Activated naive CD4-positive, alpha-beta T cell treated with anti-CD3 and anti-CD28 coated beads for 36 hours (primary cell): ENCODE measurements at places on chromosomes 2 and 18. TPM values are rescaled to one million over a fixed set of nuclear protein-coding genes. Genes with fewer than 3 reads are reported as not detected.
A peak's percentile ranks its signal among the peaks of the same experiment; 100 is the strongest.

ZNF892 gene
- 2.7 TPM for total RNA-seq

TUBB8B gene
- not detected for total RNA-seq

PKP4 gene
- total RNA-seq = 52.9 TPM

IMPA2 gene
- total RNA-seq = 28.9 TPM

RBM44 gene
- total RNA-seq = 0.84 TPM

TMEFF2 gene
- not detected for total RNA-seq

HOXD12 gene
- not detected for total RNA-seq

NT5C1B gene
- not detected for total RNA-seq

C2orf66 gene
- total RNA-seq = not detected

EML6 gene
- total RNA-seq = 0.38 TPM

SKOR2 gene
- not detected for total RNA-seq

LHCGR gene
- total RNA-seq = not detected

ARID5A gene
- total RNA-seq = 349 TPM

GGCX gene
- total RNA-seq = 18.8 TPM

FSIP2 gene
- 0.14 TPM for total RNA-seq

TANK gene
- 50.4 TPM for total RNA-seq

GRCh38 chr2:235734168-235734567 lies 240.3 kb downstream of the AGAP1 start:
- no peak for DNase-seq

DNA sequence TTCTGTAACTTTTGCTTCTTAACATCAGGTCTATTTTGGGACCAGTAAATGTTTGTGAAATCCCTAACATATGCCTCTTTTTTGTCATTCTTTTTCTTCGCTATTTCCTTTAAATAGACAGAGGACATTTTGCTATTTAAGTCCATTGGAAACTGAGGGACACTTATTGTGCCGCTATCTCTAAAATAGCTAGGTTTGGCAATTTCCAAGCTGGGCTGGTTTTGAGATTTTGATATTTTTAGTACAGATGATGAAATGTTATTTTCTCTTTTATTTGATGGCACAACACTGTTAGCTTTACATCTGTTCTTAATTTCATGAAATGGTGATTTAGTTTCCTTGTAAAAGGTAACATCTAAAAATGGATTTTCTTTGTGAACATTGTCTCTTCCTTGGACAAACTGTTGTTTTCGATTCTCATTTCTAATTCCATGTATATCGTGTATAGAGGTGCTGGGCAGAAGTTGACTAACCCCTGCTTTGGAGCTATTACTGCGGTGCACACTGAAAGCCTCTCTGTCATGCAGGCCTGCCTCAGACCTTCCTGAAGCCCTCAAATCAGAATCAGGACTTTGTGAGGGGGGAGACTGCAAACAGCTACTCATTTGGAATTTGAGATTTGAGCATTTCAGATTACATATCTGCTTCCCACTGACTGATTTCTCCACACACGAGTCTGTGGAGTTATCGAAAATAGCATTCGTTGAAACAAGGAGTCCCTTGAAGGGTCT lies 594 bp downstream of the RAD51AP2 start:
- DNase-seq = no peak

- no peak for DNase-seq
Observed at GRCh38 chr2:34251578-34251977, 652.5 kb upstream of the FAM98A start.

- peak; percentile 50 for DNase-seq
Observed at GRCh38 chr2:160332318-160332717, 132.2 kb upstream of the ITGB6 start.

DNA sequence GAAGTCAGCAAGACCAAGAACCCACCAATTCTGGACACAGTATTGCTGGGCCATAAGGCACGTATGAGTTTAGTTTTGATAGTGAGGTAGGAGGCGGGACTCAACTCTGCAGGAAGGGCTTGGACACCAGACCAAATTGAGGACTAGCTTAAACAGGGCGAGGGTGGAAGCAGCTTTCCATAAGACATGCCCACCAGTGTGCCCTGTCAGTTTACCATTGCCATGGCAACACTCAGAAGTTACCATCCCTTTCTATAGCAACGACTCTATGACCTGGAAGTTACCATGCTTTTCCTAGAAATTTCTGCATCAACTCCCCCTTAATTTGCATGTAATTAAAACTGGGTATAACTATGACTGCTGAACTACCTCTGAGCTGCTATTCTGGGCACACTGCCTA lies 2.8 kb downstream of the M1AP start:
- DNase-seq = no peak

DNA sequence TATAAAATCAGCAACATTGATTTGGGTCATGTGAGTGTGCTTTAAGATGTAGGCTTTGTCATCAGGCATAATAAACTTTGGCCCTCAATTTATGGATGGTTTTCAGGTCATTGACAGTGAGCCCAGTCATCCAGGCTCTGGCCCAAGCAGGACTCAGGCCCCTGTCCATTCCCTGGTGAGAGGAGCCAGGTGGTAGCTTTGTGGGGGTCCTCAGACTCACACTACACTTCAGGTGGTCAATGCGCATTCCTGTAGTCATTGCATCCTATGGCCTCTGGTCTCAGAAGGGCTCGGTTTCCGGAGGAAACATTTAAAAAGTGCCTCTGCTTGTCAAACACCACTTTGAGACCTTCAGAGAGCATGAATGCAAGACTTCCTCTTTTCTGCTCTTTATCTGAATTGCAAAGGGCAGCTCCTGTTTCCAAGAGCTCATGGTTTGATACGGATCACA lies 20.2 kb downstream of the LGALSL start:
- DNase-seq = no peak

- no peak for DNase-seq
Observed at GRCh38 chr18:36758623-36759022, 70.2 kb downstream of the TPGS2 start.

- no peak for DNase-seq
Observed at GRCh38 chr2:176626796-176627195, 357.6 kb downstream of the MTX2 start.

GRCh38 chr2:134504586-134505336 lies 214.0 kb downstream of the TMEM163 start:
- peak; percentile 8 for DNase-seq

- DNase-seq = no peak
Observed at GRCh38 chr2:177717831-177718618, 325.5 kb downstream of the AGPS start.

DNA sequence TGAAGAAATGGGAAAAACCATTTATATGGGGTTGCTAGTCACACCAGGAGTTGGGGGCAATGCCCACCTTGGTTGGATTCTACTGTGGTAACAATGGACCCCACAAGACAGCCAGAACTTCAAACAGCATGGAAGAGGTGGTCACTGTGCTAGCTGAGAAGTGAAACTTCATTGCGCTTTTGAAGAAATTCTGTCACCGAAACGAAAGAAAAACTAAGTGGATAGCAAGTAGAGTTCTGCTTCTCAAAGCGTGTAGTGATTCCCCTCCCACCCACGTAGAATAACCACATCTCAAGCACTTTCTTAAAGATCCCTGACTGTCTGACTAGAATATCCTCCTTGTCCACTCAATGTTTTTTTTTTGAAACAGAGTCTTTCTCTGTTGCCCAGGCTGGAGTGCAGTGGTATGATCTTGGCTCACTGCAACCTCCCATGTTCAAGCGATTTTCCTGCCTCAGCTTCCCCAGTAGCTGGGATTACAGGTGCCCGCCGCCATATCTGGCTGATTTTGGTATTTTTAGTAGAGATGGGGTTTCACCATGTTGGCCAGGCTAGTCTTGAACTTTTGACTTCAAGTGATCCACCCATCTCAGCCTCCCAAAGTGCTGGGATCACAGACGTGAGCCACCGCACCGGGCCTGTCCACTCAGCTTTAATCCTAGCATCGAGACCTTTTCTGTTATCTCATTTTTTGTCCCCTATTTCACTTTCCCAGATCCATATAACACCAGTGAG lies 30.1 kb upstream of the CCL20 start:
- no peak for DNase-seq

DNA sequence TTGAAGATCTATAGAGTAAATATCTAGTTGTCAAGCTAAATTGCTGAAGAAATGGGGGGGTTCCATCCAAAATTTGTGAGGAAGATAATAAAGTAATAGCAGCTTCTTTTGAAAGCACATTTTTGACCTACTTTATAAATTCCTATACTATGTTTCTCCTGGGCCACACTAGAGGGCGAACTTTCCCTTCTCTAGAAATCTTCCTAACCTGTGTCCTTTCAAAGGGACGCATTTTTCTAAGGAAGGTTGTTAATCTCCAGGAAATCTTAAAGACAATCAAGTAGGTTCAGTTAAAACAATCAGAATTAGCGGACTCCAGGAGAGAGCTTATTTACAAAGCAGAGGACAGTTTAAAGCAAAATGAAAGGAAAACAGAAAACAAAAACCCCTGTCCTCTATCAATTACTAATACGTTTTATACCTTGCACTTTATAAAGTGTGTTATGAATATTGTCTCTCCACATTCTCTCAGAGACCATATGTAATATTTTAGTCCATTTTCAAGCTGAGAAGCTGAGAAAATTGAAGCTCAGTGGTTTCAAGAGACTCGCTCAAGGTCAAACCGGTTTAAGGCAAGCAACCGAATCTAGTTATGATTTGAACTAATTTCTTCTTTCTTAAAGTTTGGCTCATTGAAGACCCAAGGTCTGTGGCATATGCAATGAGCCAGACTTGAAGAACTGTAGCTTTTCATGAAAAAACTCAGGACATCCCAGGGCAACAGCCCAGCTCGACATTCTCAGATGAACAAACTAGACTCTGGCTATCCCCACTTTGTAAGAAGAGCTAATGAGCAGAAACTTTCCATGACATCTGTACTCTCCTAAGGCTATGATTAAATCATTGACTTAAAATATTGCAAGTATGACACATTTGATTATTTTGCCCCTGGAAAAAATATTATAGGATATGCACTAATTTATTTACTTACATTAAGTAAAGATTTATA lies 273.6 kb downstream of the PAX3 start:
- DNase-seq = peak; percentile 6

- no peak for DNase-seq
Observed at GRCh38 chr2:174787487-174788205, 23.4 kb upstream of the CHRNA1 start.

DNA sequence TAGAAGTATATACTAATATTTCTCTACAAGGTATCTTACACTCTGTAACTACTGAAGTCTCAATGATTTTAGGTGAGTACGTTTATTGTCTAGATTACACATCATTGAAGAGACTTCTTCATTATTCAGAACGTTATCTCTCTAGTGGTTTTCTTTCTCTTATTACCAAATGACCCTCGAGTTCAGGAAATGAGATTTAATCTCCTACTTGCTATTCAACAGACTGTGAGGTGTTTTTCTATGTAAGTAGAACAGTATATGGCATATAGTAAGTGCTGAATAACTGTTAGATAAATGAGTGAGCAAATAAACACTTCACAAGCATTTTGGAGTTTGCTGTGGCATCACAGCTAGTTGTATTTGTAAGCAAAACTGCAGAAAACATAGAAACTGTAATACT lies 947.2 kb upstream of the SLC39A10 start:
- DNase-seq = no peak

GRCh38 chr18:36851202-36851590 lies 22.3 kb downstream of the KIAA1328 start:
- no peak for DNase-seq

DNA sequence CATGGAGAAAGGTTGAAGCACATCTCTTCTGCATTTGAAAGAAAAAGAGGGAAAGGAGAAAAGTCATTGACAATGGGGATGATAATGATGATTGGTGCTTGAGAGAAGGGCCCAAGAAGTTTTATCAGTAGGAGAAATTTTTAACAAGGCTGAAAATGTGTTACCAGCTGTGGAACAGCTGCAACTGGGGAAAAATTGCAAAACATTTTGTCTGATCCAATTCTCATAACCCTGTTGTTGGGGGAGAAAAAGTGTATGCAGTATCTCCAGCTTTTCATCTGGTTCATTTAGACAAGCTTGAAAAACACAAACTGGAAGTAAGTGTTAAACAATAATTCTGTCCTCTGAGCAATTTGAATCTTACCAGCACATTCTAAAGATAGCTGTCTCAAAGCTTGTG lies 92.7 kb downstream of the CSRNP3 start:
- no peak for DNase-seq

DNA sequence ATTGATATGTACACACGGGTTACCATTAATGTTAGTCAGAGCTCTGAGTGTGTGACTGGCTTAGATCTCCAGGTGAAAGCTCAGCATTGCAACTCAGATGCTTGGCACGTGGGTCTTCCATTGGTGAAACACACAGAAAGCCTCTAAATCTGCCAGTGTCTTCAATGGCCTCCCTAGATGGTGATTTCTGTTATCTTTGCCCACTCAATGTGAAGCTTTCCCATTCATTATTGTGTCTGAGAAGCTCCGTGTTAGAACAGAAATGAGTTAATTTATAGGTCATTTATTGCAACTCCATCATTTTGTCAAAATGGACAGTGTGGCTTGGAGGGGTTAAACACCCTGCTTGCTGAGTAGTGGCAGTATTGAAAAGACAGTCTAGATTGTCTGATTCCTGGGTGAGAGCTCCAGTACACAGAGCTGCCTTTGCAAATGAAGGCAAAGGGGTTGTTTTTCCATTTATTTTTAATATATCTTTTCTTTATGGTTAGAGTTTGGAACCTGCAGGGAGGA lies 64.7 kb upstream of the GCFC2 start:
- no peak for DNase-seq

DNA sequence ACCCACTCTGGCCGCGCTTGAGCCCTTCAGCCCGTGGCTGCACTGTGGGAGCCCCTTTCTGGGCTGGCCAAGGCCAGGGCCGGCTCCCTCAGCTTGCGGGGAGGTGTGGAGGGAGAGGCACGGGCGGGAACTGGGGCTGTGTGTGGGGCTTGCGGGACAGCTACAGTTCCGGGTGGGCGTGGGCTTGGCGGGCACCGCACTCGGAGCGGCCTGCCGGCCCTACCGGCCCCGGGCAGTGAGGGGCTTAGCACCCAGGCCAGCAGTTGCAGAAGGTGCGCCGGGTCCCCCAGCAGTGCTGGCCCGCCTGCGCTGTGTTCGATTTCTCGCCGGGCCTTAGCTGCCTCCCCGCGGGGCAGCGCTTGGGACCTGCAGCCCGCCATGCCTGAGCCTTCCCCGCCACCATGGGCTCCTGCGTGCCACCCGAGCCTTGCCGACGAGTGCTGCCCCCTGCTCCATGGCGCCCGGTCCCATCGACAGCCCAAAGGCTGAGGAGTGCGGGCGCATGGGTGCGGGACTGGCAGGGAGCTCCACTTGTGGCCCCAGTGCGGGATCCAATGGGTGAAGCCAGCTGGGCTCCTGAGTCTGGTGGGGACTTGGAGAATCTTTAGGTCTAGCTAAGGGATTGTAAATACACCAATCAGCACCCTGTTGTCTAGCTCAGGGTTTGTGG lies 173.7 kb upstream of the FIGN start:
- DNase-seq = no peak
